Astrocyte of the spinal cord (primary cell): ENCODE measurements at places on chromosomes 1 and 21.

- peak; percentile 88 for DNase-seq
Observed at GRCh38 chr1:57489358-57490036, 65.6 kb upstream of the DAB1 start.

- DNase-seq, result no peak
Observed at GRCh38 chr1:76140227-76140626, 65.7 kb downstream of the ST6GALNAC3 start.

- DNase-seq, result no peak
Observed at GRCh38 chr1:232186931-232187330, 443.0 kb downstream of the SIPA1L2 start.

GRCh38 chr1:201559679-201560162 is 20.8 kb downstream of the NAV1 start:
- peak; percentile 83 for DNase-seq

DNA sequence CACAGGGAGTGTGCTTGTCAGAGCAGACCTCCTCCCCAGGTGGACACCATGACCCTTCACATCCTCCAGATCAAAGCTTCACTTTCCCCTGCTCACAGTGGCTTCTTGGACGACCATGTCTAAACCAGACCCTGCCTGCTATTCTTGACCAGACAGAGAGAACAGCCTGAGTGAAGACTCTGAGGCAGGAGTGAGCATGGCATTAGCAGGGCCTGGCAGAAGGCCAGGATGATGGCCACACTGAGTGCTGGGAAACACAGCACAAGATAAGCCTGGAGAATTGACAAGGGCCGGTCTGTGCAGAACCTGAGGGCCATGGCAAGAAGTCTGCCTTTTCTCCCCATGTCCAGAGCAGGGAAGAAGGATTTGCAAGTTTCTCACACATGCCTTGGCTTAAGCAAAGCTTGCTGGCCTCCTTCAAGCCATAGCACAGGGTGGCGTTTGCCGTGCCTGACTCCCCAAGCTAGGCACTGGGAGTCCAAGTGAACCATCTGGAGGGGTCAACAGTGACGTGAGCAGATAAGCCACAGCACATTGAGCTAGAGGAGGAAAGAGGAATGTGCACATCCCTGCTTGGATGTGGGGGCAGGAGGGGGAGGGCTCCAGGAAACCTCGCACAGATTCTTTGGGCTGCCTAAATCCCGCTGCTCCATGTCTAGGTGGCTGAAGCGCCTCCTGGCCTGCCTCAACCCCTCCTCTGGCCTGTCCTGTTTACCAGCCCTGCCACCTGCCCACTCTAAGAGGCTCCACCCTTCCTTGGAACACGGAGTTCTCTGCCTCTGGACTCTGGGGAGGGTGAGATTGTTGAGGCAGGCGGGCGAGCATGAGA is 87.1 kb downstream of the CD58 start:
- no peak for DNase-seq

- no peak for DNase-seq
Observed at GRCh38 chr1:118589238-118589846, 398.8 kb downstream of the TBX15 start.

GRCh38 chr1:28606771-28607170 is 14.7 kb downstream of the RAB42 start:
- DNase-seq, result no peak

DNA sequence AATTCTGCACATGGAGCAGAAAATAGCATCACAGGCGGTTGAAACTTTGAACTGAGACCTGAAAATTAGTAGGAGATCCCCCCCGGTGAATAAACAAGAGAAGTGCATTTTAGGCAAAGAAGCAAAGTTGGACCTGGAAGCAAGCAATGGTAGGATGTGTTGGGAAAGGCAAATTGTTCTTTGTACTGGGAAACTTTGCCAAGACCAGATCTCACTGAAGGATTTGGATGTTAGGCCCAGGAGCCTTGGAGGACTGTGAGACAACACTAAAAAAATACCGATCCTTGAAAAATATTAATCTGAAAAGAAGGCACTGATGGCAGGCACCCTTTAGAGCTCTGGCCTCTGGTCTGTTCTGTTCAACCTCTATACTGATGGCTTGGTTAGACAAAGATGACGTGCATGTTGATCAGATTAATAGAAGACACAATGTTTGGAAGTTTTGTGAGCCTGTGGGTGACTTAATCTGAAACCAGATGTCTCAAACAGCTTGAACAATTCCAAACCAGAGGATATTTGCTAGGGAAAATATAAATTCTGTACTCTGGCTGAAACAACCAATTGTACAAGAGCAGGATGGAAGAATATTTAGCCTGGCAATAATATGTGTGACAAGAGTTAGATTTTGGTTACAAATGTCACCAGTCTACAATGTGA is 108.4 kb downstream of the ROR1 start:
- DNase-seq, result no peak

GRCh38 chr1:76257823-76258222 is 183.3 kb downstream of the ST6GALNAC3 start:
- no peak for DNase-seq

- DNase-seq, result no peak
Observed at GRCh38 chr1:228542981-228543380, 55.8 kb downstream of the RNF187 start.

DNA sequence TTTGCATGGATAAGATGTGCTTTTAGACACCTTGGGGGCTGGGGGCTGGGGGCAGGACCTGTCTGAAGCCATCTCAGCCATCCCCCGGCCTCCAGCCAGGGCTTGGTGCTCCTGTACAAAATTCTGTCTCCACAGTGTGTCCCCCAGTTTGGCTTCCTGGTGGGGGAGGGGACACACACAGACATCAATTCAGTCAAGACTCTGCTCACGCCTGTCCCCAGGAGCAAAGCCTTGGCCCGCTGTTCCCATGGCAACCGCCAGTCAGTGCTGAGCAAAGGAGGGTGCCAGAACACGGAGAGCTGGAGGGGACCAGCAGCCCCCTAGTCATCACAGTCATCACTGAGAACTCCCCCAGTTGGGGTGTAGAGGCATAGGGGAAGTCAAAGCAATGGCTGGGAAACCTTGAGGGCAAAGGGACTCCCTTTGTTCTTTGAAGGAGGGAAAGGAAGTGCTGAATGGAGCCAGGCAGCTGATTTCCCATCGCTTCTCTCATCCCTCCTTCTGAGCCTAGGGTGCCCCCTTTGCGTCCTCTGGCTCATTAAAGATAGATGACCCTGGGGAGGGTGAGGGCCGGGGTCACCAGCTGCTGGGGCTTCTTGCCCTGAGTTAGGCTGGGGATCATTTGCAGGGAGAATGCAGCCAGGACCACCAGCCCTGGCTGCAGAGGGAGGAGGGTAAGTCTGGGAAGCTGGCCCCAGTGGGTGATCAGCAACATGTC is 134.9 kb upstream of the IPO9 start:
- DNase-seq, result no peak

DNA sequence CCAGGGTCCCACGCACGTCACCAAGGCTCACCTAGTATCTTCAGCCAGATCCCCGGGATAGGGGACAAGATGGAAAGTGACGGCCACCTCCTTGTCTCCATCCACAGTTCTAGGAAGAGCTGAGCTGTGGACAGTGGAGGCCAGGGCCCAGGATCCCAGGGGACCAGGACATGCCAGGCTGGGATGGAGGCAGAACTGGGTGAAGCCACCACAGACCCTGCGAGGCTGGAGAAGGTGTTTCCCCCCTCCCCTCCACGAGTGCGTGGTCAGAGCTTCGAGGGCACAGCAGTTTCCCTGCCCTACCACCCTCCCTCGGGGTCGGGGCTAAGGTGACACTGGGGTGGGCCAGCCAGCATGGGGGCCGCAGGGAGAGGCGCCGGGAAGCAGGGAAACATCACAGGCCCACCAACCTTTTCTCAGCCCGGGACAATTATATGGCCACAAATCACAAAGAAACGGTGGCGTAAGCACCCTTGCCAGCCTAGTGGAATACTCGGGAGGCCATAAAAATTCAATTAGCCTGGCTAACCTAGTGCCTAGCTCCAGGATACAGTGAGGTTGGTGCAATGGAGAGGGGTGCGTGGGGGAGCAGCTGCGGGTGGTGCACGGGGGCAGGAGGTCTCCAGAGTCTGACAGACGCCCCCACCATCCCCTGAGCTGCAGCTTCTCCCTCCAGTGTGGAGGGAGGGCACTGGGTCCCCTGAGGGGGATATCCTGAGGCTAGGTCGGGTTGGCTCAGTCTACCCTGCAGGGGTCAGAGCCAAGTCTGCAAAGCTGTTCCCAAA is 13.4 kb downstream of the DRAXIN start:
- DNase-seq, result no peak

- no peak for DNase-seq
Observed at GRCh38 chr1:176820391-176821031, 344.0 kb downstream of the ASTN1 start.

DNA sequence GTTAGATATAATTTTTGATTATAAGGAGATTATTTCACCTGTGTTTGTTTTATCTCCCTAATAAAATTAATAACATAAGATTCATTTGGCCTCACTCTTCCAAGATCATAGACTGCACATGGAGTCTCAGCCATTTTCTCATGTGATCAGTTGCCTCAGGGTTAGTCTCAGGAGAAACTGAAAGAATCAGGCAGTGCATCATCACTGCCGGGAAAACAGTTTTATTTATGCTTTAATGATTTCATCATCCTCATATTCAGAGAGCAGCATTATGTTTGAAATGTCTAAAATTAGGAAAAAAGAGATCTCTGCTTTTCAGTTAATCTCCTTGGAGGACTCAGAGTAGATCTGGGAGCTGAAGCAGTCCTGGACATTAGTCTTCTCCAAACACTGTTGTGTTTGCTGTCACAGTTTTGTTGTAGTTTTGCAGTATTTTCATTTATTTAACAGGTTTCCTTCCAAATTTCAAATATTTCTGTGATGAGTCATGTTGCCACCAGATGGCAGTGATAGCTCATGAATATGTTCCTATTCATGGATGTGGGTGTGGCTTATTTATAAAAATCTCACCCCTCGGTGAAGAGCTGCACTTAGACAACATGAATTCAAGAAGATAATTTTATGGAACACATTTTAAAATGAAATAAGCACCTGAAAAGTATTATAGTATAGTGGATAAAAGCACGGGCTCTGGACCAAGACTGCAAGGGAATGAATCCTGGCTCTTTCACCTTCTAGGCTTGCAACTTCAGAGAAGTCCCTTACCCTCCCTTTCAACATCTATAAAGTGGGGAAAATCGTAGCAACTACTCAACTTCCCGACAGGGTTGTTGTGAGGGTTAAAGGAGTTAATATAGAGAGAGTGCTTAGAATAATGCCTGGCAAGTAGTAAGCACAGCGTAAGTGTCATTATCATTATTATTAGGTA is 31.2 kb downstream of the CHD1L start:
- peak; percentile 87 for DNase-seq

DNA sequence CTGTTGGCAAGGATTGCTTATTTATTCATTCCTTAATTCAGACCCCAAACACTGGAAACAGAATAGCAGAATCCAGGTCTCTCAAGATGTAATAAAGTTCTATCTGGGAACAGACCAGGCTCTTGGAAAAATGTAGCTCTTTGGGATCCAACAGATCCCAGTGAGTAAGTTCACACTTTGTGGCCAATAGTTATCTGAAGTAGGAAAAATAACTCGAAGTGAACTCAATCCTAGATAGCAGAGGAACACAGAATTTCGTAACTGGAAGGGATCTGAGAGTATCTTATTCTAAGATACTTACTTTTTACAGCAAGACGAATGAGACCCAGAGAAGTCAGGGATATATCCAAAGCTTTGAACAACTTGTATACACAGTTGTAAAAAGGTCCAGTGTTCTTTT is 150.7 kb upstream of the CD34 start:
- no peak for DNase-seq

DNA sequence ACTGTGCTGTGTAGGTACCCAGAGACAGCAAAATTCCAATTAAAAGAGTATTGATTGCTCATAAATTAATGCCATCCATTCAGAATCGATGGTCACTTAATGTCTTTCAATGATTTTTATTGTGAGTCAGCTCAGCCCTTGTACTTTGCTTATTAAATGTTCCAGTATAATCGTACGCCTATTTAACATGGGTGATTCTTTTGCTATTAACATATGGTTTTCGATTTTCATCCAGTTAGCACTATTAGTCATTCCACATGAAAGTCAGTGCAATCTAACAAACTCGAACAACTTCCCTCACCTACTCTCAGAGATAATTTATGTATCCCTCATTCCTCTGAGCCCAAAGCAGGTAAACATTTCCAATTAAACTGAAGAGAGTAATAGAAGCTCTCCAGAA is 109.6 kb upstream of the APP start:
- no peak for DNase-seq

DNA sequence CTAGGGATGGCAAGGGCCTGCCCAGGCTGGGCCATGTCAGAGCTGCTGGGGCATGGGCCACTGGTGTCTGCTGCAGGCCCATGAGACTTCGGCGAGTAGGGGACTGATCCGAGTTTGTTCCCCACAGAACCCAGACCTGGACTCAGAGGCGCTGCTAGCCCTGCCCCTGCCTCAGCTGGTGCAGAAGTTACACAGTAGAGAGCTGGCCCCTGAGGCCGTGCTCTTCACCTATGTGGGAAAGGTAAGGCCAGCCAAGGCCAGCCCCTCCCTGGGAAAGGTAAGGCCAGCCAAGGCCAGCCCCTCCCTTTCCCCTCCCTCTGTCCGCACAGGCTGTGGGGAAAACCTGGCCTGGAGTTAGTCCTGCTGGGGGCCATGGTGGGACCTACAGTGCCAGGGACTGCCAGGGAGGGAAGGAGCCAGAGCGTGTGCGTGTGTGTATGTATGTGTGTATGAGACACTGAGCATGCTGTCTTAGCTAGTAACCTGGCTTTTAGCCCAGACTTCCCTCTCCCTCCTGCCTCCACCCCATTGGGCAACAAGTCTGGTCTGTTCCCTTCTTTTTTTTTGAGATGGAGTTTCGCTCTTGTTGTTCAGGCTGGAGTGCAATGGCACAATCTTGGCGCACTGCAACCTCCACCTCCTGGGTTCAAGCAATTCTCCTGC is 8.0 kb downstream of the FAAH start:
- peak; percentile 83 for DNase-seq

- no peak for DNase-seq
Observed at GRCh38 chr21:17650292-17650691, 37.6 kb upstream of the BTG3 start.

GRCh38 chr1:48190881-48191280 is 31.6 kb upstream of the SLC5A9 start:
- DNase-seq, result no peak

DNA sequence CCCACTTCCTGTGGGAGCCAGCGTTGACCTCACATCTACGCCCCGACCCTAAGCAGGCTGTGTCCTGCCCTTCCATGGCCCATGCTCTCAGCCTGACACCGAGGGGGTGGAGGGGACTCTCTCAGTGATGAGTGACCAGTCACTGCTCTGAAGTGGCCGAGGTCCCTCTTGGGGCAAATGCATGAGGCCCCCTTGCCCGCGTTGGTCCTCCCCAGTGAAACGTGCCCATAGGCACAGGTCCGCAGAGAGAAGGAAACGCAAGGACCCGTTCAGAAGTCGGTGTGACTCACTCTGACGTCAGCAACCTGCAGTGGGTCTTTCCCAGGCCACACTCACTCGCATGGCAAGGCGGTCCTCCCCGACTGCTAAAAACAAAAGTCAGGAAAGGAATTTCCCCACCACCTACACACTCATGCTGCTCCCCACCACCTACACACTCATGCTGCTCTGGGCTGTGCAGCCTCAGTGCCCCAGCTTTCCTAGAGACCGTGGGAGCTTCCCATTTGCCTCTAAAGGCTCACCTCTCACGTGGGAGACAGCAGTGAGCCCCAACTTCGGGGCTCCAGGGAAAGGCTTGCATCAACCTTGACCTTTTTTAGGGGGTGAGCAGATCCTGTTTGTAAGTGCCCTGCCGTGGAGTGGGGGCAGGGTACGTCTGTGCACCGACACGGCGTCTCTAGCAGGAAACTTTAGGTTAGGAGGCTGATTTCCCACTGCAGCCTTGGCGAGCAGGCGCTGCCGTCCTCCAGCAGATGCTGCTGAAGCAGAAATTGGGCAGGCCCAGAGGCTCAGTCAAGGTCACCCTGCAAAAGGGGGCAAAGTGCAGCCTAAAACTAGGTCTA is 11.4 kb downstream of the UBASH3A start:
- peak; percentile 65 for DNase-seq
